Progenitor cell of endocrine pancreas (in vitro differentiated cells): ENCODE measurements at places on chromosomes 16 and 17.

- DNase-seq: peak; percentile 38
Measured at GRCh38 chr16:22077700-22078313, 14.5 kb upstream of the VWA3A start.

DNA sequence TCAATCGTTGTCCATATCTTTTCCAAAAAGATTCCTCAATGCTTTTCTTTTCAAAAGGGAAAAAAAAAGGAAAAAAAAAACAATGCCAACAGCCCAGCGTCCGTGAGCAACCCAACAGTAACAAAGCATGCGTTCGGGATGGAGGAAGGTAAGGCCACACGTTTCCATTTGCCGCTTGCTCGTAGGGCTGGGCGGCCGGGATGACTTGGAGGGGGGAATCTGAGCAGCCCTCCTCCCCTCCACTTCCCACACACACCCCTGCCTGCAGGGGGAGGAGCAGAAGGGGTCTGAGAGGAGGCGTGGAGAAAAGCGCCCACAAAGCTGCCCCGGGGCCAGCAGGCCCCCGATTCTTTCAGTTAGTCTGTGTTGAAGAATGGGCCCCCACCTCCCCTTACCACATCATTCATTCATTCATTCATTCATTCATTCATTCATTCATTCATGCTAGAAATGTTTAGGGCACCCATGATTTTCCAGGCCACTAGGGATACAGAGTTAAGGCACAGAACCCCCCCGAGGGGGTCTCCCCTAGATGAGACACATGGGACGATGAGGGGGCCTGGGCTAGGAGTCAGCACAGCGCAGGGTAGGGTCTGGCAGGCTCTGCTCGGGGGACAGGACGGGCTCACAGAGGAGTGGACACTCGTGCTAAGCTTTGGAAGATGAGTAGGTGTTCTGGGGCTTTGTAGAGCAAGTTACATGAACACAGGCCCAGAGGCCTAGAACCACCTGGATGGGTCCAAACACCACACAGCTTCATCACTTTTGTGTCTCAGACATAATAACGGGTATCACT lies 10.9 kb upstream of the TBX2 start:
- DNase-seq: no peak

DNA sequence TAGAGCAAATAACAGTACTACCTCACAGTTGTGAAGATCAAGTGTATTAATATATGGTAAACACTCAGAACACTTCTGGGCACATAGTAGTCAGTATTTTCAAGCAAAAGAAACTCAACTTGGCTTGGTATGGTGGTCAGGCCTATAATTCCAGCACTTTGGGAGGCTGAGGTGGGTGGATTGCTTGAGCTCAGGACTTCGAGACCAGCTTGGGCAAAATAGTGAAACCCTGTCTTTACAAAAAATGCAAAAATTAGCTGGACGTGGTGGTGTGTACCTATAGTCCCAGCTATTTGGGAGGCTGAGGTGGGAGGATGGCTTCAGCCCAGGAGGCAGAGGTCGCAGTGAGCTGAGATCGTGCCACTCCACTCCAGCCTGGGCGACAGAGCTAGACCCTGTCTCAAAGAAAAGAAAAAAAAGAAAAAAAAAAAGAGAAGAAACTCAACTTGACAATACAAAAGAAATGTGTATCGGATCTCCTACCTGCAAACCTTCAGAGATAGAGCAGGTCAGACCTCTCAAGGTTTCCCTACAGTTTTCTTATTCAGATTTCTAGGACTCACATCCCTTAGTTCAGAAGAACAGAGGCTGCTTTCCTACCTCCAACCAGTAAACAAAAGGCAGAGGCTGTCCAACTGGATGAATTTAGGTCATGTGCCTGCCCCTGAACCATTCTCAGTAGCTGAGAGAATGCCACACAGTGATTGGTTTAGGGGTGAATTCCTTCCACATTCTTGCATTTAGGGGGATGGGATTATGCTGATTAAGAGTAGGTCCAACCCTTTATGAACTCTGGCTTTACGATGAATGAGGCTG lies 1.7 kb upstream of the KPNA2 start:
- DNase-seq: no peak

DNA sequence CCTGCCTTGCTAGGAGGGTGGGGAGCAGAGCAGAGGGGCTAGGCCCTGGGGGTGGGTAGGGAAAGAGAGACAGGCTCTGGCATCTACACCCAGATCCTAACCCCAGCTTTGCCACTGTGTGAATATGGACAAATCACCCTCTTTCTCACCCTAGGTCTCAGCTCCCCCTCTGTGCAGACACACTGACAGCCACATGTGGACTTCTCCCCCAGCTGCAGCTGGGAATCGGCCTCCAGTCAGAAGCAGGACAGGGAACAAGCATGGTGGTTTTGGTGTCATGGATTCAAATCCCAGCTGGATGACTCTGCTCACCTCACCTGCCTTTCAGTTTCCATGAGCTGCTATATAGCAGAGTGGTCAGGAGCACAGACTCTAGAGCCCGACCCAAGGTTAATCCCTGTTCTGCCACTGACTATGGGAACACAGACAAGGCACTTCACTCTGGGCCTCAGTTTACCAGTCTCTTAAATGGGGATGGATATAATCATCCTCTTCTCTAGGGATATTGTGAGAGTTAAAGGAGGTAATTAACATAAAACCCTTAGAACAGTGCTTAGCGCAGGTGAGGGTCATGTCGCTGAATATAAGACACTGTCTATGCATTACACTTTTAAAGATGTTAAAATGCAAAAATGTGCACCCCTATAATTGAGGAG lies 26.2 kb upstream of the MAP3K14 start:
- DNase-seq: no peak

- DNase-seq: peak; percentile 80
Measured at GRCh38 chr17:7436556-7437368, 1.5 kb downstream of the TMEM102 start.

GRCh38 chr16:57801098-57801808 lies 1.0 kb downstream of the KIFC3 start:
- DNase-seq: no peak

DNA sequence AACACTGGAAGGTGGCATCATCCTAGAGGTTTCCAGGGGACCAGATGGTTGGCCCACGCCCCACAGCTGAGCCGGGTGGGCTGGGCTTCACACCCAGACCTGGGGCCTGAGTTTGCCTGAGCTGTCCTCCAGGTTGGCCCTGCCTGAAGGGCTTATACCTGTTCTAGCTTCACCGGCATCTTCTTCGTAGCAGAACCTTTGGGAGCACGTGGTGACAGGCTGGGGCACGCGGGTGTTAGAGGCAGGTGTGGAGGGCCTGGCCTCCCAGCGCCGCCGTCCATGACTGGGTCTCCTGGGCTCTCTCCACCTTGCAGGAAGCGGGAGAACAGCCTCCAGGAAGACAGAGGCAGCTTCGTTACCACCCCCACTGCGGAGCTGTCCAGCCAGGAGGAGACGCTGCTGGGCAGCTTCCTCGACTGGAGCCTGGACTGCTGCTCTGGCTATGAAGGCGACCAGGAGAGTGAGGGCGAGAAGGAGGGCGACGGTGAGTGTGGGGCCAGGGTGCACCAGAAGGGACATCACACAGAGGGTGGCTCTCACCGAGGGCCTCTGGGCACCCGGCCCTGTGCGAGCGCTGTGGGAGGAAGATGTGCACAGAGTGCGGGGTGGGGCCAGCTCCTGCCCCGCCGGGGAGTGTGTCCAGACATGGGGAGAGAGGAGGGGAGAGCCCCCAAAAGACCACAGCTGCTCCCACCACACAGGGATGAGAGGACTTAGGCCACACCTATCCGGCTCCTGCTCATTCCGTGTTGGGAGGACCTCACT lies 4.6 kb upstream of the TEDC2 start:
- no peak for DNase-seq

- no peak for DNase-seq
Measured at GRCh38 chr17:55354941-55355340, 66.7 kb downstream of the MMD start.

GRCh38 chr17:40111221-40112128 lies 10.3 kb upstream of the MSL1 start:
- peak; percentile 65 for DNase-seq

GRCh38 chr16:73050201-73051099 lies 2.5 kb upstream of the ZFHX3 start:
- no peak for DNase-seq

- no peak for DNase-seq
Measured at GRCh38 chr16:86579268-86580062, 1.1 kb downstream of the FOXL1 start.

DNA sequence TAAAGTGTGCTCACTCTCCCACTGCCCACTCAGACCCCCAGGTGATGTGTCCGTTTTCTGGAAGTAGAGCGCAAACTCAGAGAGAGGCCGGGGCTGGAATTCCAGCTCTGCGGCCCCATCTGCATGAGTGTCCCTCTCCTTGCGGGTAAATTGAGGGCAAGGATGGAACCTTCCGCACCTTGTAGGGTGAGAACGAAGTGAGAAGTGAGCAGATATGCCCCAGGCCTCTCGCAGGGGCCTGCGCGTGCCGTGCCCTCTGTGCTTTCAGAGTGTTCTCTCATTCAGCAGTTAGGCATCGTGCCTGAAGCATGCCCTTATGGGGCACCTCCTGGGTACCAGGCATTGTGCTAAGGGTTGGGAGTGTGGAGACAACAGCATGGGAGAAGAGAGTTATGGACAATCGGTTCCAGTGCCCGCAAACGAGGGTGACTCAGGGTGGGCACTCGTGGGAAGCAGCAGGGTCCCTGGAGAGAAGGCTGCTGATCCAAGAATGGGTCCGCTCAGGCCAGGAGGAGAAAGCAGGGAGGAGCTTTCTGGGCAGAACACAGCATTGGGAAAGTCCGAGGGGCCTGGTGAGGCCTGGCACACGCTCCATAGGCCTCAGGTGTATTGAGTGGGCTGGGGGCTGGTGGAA lies 23.8 kb downstream of the CMIP start:
- no peak for DNase-seq

DNA sequence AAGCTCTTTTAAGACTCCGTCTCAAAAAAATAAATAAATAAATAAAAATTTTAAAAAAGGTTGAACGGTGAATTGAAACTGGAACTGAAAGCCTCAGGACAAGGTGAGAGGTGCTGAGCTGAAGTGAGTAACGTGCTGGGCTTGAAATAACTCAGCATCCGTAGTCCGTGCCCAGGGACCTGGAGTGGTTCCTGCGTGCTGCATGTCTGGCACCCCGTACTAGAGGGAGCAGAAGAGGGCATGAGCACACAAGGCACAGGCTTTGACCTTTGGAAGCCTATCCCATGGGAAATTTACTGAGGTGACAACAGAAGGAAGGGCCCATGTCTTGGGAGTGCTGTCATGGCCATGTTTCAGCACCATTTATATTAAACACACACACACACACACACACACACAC lies 4.5 kb upstream of the MEIOB start:
- no peak for DNase-seq

- no peak for DNase-seq
Measured at GRCh38 chr17:7352503-7352889, 534 bp downstream of the KCTD11 start.

GRCh38 chr17:81906476-81907218 lies 4.6 kb downstream of the PCYT2 start:
- DNase-seq: no peak

DNA sequence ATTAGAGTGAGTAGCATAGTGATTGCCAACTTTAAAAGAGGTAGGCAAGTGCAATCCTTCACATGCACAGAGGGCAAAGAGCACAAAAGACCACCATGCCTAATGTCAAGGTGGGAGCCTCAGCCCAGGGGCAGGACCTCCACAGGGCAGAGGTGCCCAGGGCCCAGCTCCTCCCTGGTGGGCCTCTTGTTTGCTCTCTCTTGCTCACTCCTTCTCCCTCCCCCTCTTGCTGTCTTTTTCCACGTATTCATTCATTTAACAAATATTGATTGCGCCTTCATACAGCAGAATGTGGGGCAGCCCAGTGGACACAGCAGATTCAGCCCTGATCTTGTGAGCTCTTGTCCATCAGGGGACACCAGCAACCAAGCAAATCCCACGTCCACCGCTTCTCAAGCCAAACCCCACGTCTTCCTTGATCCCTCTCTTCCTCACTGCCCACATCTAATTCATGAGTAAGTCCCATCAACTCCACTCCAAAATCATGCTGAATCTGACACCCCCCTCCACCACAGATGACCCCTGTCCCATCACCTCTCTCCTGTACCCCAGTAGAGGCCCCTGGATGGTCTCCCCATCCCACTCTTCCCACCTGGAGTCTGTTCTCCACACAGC lies 44.1 kb upstream of the RPL38 start:
- DNase-seq: no peak

- DNase-seq: no peak
Measured at GRCh38 chr16:88570691-88571092, 489 bp downstream of the ZC3H18 start.

DNA sequence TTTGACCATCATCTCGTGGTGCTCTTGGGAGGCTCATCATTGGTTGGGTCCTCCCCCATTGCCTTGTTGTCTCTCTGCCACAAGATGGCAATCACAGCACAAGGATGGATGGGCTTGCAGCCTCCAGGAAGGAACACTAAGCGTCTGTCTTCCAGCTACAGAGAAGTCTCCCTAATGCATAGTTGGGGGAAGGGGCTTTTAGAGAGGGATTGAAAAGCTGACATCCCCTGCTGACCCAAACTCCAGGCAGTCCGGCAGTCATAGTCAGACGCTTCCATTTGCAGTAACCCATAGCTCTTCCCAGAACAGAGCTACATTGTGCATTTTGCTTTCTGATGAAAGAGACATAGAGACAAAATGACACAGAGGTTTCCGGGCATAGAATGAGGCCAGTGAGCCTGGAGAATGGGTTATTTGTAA lies 111.4 kb downstream of the UTP18 start:
- DNase-seq: peak; percentile 28

GRCh38 chr16:188674-189073 lies 8.4 kb downstream of the HBQ1 start:
- no peak for DNase-seq

DNA sequence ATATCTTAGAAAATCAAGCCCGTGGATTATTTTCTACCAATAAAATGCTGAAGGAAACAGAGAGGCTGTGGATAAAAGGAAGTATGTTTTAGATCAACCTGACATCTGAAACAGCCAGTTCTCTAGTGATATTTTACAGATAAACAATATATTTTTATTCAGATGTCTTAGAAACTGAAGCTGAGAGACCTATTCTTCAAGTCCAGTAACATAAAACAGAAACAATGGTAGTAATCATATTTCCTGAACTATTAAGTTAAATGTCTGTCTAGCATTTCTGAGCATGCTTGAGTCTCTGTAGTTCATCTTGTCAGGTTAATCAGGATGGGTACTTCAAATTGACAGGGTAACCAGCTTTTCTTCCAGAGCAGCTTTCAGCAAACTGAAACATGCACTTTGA lies 449.6 kb upstream of the TOM1L1 start:
- no peak for DNase-seq

DNA sequence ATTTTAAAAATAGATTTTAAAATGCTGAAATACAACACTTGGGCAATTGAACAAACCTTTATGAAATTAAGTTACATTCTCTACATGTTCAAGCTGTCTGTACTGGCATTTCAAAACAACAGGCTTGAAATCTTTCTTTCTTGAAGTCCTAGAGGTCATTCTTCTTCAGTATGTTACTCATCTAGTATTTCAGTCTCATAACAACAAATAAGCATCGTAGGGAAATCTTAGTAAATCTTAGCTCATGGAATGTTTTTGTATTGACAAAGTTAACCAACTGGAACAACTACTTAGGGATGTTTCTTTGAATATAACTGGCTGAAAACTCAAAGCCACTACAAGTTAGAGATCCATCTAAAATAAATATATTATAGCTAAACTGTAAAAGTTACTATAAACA lies 96.6 kb downstream of the KIF2B start:
- no peak for DNase-seq

- DNase-seq: no peak
Measured at GRCh38 chr16:70747703-70748631, 53.0 kb downstream of the VAC14 start.

- no peak for DNase-seq
Measured at GRCh38 chr16:28875134-28876018, 2.9 kb upstream of the ATP2A1 start.
